ENCODE measurements at places on chromosomes 1 and 21.

GRCh38 chr21:34808569-34809204 is 139.9 kb downstream of the CLIC6 start:
- no peak for DNase-seq

DNA sequence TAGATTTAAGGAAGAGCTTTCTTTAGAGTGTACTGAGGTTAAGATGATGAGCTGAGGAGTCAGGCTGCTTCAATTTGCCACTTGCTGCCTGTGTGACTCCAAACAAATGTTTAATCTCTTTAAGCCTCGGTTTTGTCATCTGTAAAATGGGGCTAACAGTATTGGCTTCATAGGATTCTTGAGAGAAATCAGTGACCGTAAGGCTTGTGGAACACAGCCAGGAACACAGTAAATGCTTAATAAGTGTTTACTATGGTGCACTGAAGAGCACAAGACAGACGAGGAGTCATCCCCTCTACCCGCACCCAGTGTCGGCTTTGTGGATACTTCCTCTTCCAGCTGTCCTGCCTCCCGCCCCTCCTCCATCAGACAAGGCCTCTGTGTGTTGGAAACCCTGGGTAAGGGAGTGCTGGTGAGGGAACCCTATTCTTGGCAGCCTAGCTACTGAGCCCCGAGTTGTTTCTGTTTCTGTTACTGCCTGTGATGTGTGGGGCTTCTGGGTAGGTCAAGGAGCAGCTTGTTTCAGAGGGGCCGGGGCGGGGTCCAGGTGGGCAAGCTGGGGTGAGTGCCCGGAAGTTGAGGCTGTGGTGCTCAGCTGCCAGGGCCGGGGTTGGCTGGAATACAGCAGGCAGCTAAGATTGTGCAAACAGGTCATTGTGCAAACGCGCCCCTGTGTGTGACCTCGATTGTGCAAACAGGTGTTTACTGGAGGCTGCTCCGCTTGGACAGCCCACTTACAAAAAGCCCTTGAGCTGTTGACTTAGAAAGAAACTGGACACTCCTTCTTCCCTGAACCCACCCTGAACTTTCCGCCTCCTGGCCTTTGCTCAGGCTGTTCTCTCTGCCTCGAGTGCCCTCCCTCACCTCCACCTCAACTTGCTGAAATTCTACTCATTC is 4.0 kb upstream of the CSF3R start:
- DNase-seq: no peak

DNA sequence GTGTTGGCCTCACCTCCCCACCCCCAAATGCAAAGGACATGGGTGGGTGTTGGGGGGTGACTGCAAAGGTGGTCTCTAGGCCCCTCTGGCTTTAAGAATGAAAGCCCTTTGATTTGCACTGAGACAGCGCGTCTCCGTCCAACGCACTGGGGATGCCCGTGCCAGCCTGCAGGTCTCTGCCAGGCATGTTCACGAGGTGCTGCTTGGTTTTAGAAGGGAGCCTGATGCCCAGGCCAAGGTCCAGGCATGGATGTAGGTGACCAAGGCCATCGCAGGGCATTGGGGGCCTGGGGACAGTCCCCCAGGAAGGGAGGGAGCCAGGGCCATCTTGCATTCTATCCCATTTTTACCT is 363.6 kb upstream of the VAMP3 start:
- DNase-seq: no peak

DNA sequence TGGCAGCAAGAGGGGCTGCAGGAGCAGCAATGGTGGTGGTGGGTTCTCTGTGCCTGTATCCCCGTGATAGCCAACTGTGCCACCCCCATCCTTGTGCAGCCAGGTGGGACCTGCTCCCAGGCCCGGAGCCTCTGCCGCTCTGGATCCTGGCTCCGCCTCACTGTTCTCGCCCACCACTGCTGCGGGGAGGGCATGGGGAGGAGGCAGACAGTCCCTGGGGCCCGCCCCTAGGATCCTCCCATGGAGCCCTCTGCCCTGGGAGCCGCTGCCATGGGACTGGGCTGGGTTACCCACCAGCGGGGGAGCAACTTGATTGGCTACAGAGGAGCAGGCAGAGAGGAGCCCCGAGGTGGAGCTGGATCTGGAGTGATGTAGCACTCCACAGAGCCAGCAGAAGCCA is 31.6 kb downstream of the CD1D start:
- DNase-seq: no peak

DNA sequence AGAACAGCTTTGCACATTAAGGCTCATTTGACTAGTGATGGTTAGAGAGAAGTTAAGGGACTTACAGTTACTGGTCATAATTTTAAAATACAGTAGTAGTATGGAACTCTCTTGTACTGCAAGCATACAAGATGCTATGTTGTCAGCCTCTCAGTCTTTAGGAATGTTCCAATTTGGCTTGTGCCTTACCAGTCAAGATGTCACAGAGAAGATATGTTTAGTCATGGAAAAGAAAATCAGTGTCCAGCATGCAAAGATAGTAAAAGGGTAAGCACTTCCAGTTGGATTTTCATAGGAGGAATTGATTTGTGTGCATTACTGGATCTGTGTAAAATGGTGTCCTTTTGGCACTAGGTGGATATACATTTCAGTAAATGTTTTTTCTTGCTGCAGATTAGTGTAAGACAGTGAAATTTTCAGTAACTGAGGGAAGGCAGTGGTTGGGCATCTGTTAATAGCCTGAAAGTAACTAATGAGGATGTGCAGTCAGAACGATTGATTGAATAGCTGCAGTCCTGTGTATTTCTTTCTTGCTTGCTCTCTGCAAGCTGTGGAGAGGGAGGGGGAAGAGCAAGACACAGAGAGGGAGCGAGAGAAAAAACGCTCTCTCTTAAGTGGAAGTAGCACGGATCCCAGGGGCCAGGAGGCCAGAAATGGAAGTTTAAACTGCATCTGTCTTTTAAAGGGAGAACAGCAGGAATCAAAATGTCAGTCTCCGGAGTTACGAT is 108.2 kb downstream of the CLEC20A start:
- DNase-seq: no peak

DNA sequence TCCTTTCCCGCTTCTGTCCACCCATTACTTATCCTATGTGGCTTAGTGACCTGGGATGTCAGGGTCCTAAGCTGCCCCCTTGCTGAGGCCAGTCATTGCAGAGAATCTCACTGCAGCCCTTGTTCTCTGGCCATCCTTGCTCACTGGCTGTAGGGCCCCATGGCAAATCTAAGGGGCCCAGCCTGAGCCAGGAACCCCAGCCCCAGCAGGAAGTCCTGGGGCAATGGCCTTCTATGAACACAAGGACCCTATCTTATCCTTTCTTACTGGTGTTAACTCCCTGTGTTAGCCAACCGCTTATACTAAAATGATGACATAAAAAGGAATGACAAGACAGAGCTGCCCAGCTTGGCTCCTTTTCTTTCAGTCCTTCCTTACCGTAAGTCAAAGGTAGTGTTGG is 29.9 kb downstream of the DHCR24 start:
- DNase-seq: no peak

DNA sequence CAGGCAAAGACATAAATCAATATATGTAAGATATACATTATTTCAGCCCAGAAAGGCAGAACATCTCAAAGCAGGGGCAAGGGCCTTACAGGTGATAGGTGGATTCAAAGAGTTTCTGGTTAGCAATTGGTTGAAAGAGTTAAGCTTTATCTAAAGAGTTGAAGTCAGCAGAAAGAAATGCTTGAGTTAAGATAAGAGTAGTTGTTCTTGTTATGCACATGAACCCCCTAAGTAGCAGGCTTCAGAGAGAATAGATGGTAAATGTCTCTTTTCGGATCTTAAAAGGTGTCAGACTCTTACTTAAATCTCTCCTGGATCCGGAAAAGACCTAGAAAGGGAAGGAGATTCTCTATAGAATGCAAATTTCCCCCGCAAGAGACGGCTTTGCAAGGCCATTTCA is 8.3 kb upstream of the ZBTB40 start:
- no peak for DNase-seq

DNA sequence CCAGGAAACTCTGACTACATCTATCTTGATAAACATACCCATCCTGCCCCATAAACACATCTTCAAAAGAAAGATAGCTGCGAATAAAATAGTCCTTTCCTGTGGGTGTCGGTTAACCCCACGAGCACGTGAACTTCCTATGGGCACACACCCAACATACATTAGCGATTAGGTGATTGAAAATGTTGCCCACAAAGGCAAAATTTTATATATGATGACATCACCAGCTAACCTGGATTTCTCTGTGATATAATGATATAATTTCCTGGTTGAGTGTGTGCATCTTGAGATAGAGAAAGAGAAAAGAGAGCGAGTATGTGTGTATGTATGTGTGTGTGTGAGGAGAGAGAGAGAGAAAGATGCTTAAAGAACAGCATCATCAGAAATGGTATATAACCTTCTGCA is 296.1 kb downstream of the PTPRC start:
- no peak for DNase-seq

GRCh38 chr1:12615865-12616708 is 1.9 kb downstream of the DHRS3 start:
- DNase-seq: no peak

DNA sequence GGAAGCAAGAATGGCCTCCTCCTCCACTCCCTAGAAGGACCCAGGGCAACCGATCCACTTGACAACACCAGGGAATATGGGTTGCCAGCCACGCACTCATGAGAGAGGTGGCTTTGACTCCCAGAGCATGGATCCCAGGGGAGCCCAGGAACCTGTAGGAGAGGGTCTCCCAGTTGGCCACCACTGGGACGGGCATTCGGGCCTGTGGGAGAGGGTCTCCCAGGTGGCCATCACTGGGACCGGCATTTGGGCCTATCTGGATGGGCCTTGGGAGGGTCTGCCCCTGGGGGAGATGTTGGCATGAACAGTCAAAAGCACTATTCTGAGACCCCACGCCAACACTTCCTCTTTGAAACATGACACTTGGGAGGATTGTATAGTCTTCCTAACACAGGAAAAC is 565 bp downstream of the TFF1 start:
- DNase-seq: no peak

DNA sequence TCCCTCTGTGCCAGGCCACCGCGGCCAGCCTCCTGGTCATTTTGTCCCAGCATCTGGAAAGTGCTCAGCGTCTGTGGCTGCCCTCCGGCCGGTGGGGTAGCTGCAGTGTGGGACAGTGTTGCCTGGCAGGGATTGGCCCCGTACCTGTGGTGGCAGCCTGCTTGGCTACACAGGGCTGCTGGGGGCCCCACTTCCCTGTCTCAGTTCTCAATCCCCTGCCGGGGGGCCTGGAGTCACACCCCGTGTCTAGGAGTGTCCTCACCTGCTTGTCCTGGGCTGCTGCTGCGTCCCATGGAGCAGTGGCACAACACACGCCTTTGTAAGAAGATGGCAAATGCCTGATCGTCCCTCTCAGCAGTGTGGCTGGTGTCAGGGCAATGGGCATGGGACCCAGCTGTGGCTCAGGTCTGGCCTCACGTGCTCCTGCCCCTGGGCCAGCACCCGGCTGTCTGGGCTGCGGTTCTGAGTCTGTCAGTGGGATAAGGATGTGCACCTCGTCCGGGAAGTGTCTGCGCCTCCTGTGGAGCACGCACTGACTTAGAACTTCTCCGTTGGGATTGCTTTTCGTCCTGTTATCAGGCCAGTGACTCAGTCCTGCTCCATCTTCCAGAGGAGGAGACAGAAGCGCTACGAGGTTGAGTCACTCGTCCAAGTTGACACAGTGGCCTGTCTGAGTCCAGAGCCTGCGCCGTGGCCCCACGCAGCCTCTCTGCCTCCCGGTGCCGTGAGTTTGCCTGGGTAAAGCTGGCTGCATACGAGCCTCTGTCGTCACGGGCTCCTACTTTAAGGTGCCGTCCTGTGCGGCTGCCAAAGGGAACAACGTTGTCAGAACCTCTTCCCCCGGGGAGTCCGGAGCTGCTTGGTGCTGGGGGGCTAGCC is 41.0 kb downstream of the CRYAA start:
- DNase-seq: no peak

GRCh38 chr21:41188486-41189149 is 20.7 kb downstream of the BACE2 start:
- no peak for DNase-seq

GRCh38 chr1:3899754-3900149 is 320 bp downstream of the C1orf174 start:
- no peak for DNase-seq

DNA sequence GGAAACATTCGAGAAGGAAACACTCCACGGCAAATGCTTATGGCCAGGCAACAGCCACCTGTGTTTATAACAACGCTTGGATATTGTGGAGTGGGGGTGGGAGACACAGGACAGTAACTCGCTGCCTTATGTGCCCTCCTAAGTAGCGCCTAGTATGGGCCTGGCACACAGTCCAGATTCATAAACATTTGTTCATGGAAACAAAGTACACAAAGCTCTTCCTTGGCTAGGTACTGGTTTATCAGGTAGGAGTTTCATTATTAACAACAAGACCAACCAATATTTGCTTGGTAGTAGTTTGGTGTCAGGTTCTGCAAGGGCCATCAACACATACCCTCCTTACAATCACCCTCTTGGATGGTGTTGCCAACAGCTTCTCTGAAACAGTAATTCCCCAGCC is 23.4 kb downstream of the TMCO4 start:
- no peak for DNase-seq

GRCh38 chr1:86552376-86552775 is 5.5 kb downstream of the CLCA4 start:
- no peak for DNase-seq

- DNase-seq: no peak
Observed at GRCh38 chr1:241533326-241534115, 1.3 kb downstream of the KMO start.

- DNase-seq: no peak
Observed at GRCh38 chr1:88204111-88204510, 480.0 kb upstream of the PKN2 start.

GRCh38 chr1:116087628-116088027 is 23.6 kb upstream of the MAB21L3 start:
- no peak for DNase-seq

- DNase-seq: no peak
Observed at GRCh38 chr1:114353262-114353661, 157.7 kb downstream of the TRIM33 start.

DNA sequence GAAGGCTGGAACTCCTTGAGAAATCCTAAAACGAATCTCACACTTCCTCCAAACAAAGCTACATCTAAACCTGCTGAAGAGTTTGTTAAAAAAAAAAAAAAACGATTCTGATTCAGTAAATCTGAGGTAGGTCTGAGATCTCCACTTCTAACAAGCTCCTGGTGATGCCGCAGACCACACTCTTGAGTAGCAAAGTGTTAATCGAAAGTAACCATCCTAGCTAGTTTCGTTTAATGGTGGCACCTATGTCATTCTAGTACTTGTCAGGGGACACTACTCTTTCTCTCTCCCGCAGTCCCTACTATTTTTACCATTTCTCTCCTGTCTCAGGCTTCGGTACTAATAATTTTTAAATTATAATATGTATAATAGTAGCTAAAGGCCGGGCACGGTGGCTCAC is 2.1 kb downstream of the CLCC1 start:
- DNase-seq: no peak

All from activated CD4-positive, CD25-positive, alpha-beta regulatory T cell (primary cell).